ENCODE measurements at places on chromosomes 7 and 10.

- H3K4me3 ChIP-seq = no peak overlapping the region
- H3K27me3 ChIP-seq = peaks cover 5% of the 10 kb centered on the region
Measured at GRCh38 chr10:13885238-13885990, 298.6 kb downstream of the PRPF18 start.

DNA sequence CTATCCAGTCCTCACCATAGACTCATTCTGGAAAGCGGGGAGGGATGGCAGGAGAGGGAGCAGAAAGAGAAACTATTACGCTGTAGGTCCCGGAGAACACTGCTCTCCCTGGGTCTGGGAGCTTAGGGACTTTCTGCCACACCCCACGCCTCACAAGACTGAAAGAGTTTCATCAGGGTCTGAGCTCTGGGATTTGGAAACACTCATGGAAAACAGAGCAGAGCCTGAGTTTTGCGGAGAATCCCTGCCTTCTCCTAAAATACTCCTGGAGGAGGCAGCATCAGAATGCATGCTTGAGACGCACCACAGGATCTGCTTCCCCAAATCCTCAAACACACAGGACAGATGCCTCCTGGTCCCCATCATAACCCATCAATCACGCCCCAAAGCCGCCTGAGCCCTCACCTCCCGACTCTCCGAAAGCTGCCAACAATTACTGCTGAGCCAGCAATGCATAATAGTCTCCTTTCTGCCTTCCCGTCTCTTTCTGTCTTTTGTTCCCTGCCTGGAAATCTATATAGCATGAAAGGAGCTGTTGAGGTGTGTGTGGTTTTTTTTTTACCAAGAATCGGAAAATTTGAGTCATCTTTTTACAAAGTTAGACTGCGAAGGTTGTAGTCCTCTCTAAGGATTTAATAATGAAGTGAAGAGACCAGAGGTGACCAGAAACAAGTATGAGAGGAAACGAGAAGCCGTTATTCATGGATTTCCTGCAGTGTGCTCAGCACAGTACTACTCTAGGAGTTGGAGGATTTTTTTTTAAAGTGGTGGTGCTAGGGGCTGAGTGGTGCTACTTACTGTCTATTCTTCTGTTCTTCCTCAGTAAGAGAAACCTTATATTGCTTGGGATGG, 37.7 kb downstream of the ASB13 start:
- H3K36me3 ChIP-seq = no peaks in the 10 kb centered on the region
- H3K27ac ChIP-seq = peak overlapping the region; percentile 83
- no peaks in the 10 kb centered on the region for H3K27me3 ChIP-seq
- H3K4me3 ChIP-seq = peak overlapping the region; percentile 29
- peaks cover 31% of the 10 kb centered on the region for H3K4me1 ChIP-seq

DNA sequence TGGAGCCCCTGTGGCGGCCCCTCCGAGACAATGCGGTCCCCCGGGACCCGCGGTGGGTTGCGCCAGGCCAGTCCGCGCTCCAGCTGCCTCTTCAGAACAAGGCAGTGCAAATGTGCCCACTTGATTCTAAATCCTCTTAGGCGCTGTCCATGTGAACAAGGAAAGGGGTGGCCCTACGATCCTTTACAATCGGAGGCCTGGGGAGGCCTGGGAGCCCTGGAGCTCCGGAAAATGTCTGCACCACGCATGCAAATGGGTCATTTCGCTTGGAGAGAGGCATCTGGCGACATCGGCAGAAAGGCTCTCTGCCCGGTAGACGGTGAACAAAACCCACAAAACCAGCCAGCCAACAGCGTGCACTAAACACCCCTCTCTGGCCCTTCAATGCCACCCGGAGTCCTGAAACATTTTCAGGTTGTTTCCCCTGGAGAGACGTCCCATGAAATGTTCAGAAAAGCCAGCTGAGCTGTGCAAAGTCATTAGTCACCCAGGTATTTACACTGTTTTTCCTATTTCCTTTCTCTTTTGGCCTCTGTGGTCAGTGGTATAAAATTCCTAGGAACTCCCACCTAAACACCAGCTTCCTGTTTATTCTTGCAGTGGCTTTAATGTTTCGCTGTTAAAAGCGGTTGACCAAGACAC, 102.8 kb upstream of the ZNF438 start:
- no peaks in the 10 kb centered on the region for H3K27me3 ChIP-seq
- no peaks in the 10 kb centered on the region for H3K36me3 ChIP-seq
- H3K4me3 ChIP-seq = peak overlapping the region; percentile 47
- H3K27ac ChIP-seq = peak overlapping the region; percentile 89
- peak; percentile 76 for DNase-seq
- H3K4me1 ChIP-seq = peaks cover 38% of the 10 kb centered on the region

GRCh38 chr10:119449760-119450461, 92.6 kb downstream of the RGS10 start:
- no peak overlapping the region for H3K4me3 ChIP-seq
- H3K27me3 ChIP-seq = no peaks in the 10 kb centered on the region
- peaks cover 82% of the 10 kb centered on the region for H3K36me3 ChIP-seq
- no peaks in the 10 kb centered on the region for H3K4me1 ChIP-seq

GRCh38 chr10:68235581-68235980, 3.7 kb upstream of the ATOH7 start:
- no peaks in the 10 kb centered on the region for H3K36me3 ChIP-seq
- H3K27ac ChIP-seq = no peak overlapping the region
- peaks cover 5% of the 10 kb centered on the region for H3K27me3 ChIP-seq

DNA sequence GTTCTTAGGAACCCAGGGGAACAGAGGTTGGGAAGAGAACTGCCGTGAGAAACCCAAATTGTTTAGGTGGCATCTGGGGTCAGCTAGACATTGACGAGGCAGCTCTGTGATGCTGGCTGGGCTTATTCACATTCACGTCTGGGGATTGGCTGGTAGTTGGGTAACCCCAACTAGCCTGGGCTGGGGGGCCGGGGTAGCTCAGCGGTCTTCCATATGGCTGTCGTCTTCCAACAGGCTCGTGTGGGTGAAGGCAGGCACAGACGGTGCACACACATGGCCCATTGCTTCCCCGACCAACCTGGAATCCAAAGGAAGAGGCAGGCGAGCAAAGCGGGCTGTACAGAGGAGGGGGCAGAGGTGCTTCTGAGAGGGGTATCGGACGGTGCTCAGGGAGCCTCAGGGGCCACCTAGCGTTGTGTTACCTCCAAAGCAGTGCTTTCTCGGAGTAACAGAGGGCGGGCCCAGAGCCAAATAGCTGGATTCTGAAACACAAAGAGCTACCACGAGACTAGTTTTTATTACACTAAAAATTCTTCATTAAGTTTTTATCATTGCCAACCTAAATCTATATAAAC, 34.5 kb downstream of the MKI67 start:
- H3K27ac ChIP-seq = no peak overlapping the region
- DNase-seq = no peak
- no peaks in the 10 kb centered on the region for H3K27me3 ChIP-seq
- H3K4me1 ChIP-seq = no peaks in the 10 kb centered on the region
- no peaks in the 10 kb centered on the region for H3K36me3 ChIP-seq

- H3K4me1 ChIP-seq = no peaks in the 10 kb centered on the region
- DNase-seq = no peak
- no peak overlapping the region for H3K27ac ChIP-seq
Measured at GRCh38 chr10:6843481-6843881, 263.4 kb upstream of the PRKCQ start.

DNA sequence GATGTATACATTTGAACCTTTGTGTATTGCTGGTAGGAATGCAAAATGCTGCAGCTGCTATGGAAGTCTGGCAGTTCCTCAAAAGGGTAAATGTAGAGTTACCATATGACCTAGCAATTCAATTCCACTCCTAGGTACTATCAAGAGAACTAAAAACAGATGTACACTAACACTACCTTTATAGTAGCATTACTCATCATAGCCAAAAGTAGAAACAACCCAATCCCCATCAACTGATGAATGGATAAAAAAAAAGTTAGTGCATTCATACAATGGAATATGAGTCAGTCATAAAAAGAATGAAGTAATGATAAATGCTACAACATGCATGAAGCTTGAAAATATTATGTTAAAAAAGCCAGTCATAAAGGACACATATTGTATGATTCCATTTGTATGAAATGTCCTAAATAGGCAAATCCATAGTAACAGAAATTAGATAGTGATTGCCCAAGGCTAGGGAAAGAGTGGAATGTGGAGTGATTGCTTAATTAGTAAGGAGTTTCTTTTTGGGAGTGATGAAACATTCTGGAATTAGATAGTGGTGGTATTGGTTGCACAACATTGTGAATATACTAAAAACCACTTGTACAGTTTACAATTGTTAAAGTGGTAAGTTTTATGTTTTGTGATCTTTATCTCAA, 96.4 kb upstream of the AOAH start:
- no peak overlapping the region for H3K27ac ChIP-seq
- H3K27me3 ChIP-seq = no peaks in the 10 kb centered on the region
- H3K4me1 ChIP-seq = no peaks in the 10 kb centered on the region

GRCh38 chr7:69787736-69788431, 189.6 kb downstream of the AUTS2 start:
- peaks cover 28% of the 10 kb centered on the region for H3K4me1 ChIP-seq
- no peak overlapping the region for H3K27ac ChIP-seq
- no peaks in the 10 kb centered on the region for H3K27me3 ChIP-seq

DNA sequence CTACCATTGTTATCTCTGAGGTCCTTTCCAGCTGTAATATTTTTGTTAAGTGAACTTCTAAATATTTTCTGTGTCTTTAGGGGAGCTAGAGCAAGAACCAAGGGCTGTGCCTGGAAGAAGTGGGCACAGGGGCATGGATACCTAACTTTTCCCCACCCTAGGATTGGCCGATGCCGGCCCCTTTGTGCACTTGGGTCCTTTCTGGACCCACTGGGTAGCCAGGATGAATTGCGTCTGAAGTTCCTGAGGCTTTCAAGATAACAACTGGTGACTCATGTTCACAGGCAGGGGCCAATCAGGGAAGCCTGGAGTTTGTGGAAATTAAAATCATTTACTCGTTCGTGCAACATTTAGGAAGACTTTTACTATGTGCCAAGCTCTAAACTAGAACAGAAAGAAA, 758 bp downstream of the DPCD start:
- no peaks in the 10 kb centered on the region for H3K27me3 ChIP-seq
- peaks cover 34% of the 10 kb centered on the region for H3K4me1 ChIP-seq
- H3K27ac ChIP-seq = no peak overlapping the region
- no peak for DNase-seq
- H3K36me3 ChIP-seq = peaks cover 21% of the 10 kb centered on the region
- H3K4me3 ChIP-seq = peak overlapping the region; percentile 82

- H3K4me3 ChIP-seq = no peak overlapping the region
- no peaks in the 10 kb centered on the region for H3K4me1 ChIP-seq
- H3K36me3 ChIP-seq = no peaks in the 10 kb centered on the region
- no peak for DNase-seq
- no peaks in the 10 kb centered on the region for H3K27me3 ChIP-seq
Measured at GRCh38 chr7:16345979-16346958, 75.1 kb downstream of the CRPPA start.

DNA sequence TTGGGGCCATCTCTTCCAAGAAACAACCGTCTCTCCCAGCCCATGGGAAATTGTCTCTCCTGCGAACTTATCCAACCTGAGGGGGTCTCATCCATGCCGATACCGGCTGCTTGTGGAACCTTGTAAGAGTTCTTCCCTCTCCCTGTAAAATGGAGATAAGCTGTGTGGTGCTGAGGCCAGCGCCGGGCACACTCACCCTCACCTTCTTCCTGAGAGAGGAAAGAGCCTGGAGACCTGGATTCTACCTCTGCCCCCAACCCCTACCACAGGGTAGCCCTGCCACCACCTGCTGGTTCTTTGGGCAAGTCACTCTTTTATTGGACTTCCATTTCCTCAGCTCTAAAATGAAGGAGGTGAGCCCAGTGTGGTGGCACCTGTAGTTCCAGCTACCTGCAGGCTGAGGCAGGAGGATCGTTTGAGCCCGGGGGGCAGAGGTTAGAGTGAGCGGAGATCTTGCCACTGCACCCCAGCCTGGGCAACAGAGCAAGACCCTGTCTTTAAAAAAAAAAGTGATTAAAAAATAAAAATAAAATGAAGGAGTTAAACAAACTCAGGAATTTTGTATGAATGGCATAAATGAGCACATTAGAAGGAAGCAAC, 38.4 kb upstream of the PSAP start:
- H3K27me3 ChIP-seq = no peaks in the 10 kb centered on the region
- DNase-seq = no peak
- H3K27ac ChIP-seq = peak overlapping the region; percentile 85
- H3K4me1 ChIP-seq = peaks cover 41% of the 10 kb centered on the region
- H3K36me3 ChIP-seq = no peaks in the 10 kb centered on the region

GRCh38 chr7:112937651-112938415, 147.6 kb upstream of the TMEM168 start:
- no peaks in the 10 kb centered on the region for H3K36me3 ChIP-seq
- H3K4me1 ChIP-seq = peaks cover 54% of the 10 kb centered on the region
- no peak overlapping the region for H3K27ac ChIP-seq
- no peak overlapping the region for H3K4me3 ChIP-seq
- no peaks in the 10 kb centered on the region for H3K27me3 ChIP-seq
- DNase-seq = no peak

- H3K27ac ChIP-seq = peak overlapping the region; percentile 63
- no peaks in the 10 kb centered on the region for H3K36me3 ChIP-seq
- H3K4me3 ChIP-seq = no peak overlapping the region
- H3K4me1 ChIP-seq = peaks cover 46% of the 10 kb centered on the region
- H3K27me3 ChIP-seq = no peaks in the 10 kb centered on the region
- DNase-seq = peak; percentile 61
Measured at GRCh38 chr10:61933859-61934555, 32.5 kb downstream of the ARID5B start.

DNA sequence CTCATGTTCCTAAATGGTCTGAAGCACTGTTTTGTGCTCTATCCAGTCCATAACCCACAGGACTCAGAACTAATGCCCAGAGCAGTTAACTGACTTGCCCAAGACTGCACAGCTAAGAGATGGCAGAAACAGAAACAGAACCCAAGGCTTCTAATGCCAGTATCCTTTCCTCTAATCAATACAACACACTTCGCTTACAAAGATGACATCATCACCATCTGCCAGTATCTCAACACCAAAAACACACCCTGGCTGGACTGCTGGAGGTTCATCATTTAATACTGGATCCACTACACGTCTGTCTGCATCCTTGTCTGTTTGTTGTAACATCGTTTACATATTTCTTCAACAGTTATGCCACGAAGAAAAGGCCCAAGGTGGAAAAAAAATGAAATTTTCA, 165.3 kb downstream of the SFMBT2 start:
- no peaks in the 10 kb centered on the region for H3K4me1 ChIP-seq
- peaks cover 19% of the 10 kb centered on the region for H3K36me3 ChIP-seq
- H3K4me3 ChIP-seq = no peak overlapping the region
- no peak for DNase-seq
- no peak overlapping the region for H3K27ac ChIP-seq

DNA sequence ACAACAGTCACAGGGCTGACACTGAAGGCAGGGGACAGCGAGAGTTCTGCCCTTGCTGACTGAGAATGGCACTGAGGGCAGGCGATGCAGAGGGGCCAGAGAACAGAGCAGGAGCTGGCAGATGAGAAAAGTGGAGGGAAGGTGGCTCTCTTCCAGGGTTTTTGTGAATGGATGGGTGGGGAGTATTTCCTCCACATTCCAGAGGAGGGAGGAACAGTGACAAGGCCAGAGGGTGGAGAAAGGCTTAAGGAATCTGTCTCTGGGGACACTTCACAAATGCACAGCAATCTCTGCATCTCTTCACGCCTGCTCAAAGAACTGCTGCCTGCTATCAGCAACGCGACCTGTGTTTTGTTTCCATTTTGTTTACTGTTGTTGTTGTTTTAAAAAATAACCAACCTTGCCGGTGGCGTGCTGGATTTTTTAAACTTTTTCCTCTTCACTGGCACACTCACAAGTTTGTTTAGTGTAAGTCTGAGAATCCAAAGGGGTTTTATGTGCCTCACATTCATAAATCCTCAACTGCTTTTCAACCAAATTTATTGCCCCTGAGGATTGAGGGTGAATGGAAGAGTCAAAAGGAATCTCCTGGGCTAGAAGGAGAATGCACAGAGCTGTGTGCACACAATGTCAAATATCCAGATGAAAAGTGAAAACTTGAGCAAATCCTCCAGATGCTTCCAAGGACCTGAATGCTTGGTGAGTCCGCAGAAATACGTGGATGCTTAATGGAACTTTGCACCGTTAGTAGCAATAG, 129.3 kb downstream of the GLI3 start:
- no peaks in the 10 kb centered on the region for H3K4me1 ChIP-seq
- no peaks in the 10 kb centered on the region for H3K27me3 ChIP-seq
- no peaks in the 10 kb centered on the region for H3K36me3 ChIP-seq
- peak; percentile 66 for DNase-seq
- H3K4me3 ChIP-seq = no peak overlapping the region

Measured in stomach (tissue), 19 donors.